ENCODE measurements at places on chromosomes 16 and 17. TPM values are rescaled to one million over a fixed set of nuclear protein-coding genes. Genes with fewer than 3 reads are reported as not detected.

The KRTAP1-1 gene
- total RNA-seq, result not detected

The ALOX12B gene
- not detected for total RNA-seq

The TMEM101 gene
- total RNA-seq, result 66.7 TPM

The REXO5 gene
- 3.0 TPM for total RNA-seq
